ENCODE measurements at places on chromosomes 16 and 17.

GRCh38 chr17:32112416-32112815 is 29.9 kb upstream of the RHOT1 start:
- no peak for DNase-seq

- DNase-seq: no peak
These were observed 58.2 kb downstream of the TK2 start for GRCh38 chr16:66491716-66492064.

DNA sequence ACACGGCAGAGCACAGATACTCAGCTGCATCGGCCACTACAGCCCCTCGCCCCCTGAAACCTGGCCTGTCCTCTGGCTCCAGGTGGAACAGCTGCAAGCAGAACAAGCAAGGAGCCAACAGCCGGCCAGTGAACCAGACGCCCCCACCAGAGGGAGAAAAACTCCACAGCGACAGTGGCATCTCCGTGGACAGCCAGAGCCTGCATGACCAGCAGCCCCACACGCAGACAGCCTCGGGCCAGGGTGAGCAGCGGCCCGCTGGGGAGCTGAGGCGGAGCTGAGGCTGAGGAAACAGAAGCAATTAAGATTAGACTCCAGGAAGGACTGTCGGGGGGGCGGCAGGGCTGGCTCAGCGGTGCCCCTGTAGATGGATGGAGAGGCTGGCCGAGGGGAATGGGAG is 16.7 kb downstream of the NGFR start:
- no peak for DNase-seq

GRCh38 chr16:50756473-50756872 is 14.6 kb downstream of the CYLD start:
- DNase-seq: no peak

DNA sequence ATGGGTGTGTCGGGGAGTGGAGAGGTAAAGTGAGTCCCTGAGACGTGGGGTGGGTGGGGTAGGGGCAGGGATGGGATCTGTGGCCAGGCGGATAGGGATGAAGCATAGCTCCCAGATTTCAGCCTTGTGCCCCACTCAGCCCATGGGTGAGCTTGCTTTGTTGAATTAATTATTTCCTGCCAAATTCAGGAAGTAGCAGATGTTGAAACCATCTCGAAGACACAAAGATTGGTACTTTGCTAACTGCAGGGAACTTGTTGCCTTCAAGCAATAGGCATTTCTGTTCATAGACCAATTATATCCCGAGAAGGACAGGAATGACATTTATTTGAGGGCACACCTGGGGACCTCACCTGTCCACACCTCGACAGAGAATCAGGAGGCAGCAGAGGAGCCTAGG is 11.0 kb upstream of the C16orf74 start:
- no peak for DNase-seq

DNA sequence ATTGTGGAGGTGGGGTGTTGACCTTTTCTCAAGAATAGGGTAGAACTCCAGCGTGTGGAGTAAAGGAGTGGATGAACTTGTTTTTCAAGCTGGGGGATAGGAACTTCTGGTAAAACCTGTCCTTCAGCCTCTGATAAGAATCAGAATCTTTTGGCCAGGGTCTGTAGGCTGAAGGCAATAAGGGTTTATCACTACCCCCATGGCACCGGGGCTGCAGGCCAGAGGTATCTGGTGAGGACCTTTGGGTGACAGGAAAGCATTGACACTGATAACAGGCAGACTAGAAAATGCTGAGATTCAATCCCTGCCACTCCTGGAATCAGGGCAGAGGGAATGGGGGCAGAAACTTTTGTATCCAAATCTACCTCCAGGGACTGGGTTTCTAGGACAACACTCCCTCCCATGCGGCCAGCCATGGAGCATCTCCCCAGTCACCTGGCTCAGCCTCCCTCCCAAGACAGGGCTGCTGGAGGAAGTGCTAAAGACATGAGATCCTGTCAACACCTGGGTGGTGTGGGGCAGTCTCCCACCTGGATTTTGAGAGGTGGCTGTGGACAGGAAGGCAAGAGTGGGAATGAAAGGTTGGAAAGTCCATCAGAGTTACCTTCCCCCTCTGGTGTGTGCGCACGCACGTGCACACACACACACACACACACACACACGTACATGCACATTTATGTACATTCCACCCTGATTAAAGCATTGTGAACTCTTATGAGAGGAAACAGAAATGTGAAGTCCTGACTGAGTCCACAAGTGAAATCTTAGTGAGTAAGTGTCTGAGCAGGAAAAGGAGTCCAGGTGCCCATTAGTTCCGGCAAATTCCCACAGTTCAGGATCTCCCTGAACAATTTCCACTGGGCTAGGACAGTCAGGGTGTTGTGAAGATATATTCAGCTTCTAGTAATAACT is 53.1 kb upstream of the MARCHF10 start:
- no peak for DNase-seq

DNA sequence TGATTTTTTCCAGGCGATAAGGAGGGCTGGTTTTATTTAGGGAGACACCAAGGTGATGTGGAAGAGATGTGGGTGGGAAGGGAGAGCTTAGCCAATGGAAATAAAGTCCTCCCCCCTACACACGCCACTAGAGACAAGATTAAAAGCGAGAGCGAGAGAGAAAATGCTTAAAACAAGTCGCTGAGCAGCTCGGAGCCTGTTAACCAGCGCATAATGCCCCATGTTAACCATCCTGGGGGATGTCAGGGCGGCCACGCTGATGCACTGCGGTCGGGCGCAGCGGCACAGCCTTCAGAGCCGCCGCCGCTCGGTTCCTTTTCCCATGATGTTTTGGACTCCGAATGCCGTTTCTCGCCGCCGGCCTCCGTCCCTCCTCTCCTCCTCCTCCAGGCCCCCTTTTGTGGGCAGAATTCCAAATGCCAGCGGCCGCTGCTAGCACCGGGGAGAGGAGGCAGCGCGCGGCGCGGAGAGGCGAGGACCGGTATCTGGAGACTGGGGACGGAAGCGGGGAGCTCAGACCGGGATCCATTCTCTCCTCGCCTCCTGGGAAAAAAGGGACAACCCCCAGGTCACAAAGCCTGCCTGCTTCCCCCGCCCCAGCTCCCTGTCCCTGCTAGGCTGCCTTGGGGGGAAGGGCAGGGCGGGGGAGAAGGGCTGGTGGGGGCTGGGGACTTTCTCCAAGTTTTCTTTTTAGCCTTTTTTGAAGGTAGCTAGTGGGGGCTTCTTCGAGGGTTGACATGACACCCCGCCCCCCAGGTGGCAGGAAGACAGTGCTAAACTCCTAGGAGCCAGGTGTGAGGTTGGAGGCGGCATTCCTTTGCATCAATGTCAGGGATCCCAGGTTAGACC is 98.1 kb upstream of the CCL2 start:
- DNase-seq: no peak

GRCh38 chr17:67139784-67140665 is 95.7 kb downstream of the CACNG1 start:
- DNase-seq: no peak

DNA sequence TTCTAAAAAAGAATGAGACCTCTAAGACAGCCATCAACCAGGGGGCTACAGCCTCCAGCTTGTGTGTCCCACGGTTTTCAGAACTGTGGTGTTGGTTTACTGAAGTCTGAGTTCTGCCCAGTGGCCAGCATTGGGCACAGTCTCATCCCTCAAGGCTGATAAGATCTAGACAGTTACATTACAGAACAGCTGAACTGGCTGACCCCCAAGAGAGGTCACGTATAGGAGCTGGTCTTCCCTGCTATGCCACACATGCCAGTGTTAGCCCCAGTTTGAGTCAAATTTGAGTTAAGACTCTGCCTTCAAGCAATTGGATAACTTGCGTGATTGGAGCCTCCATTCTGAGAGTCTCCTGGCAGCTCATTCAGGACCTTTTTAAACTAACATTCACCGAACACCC is 14.8 kb upstream of the NUP93 start:
- no peak for DNase-seq

DNA sequence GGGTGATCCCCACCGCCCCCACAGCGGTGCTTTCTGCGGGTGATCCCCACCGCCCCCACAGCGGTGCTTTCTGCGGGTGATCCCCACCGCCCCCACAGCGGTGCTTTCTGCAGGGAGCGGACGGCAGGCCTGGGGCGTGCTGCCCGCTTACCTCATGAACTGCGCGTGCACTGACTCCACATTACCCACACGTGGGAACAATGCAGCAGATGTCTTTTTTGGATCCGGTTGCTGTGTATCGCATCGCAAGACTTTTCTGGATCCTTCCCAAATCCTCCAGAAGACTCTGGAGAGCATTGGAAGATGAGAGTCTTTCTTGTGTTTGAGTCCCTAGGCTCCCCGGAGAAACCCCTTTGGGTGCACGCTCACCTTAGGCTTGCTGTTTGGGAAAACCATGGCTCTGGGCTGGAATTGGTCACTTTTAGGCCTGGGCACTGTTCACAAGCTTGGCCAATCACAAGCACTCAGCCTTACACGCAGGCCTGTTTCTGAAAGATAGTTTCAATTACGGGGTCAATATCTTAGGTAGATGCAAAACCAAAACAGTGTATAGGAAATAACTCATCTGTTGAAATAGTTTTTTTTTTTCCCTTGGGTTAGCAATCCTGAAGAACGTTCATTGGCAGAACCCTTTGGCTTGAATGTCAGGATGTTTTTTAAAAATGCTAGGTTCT is 201.8 kb downstream of the RPTOR start:
- DNase-seq: no peak

GRCh38 chr17:31256936-31257335 is 40.1 kb downstream of the OMG start:
- no peak for DNase-seq

DNA sequence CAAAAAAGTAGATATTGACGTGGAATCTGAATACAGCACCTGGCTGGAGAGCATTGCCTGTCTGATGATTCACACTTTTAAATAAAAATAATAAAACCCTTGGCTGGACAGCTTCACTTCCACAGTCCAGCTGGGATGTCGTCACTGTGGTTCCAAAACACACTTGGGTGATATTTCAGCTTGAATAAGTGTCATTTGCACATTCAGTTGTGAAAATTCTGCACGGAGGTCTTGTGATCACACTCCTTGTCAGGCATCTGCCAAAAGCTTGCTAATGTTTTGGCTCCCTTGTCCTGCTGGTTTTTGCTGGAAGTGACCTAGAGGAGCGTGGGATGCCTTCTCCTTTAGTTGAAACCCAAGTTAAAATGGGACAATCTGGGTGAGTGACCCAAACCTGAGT is 60.7 kb downstream of the PCTP start:
- no peak for DNase-seq

- no peak for DNase-seq
These were observed 49.3 kb downstream of the CMIP start for GRCh38 chr16:81493755-81494433.

DNA sequence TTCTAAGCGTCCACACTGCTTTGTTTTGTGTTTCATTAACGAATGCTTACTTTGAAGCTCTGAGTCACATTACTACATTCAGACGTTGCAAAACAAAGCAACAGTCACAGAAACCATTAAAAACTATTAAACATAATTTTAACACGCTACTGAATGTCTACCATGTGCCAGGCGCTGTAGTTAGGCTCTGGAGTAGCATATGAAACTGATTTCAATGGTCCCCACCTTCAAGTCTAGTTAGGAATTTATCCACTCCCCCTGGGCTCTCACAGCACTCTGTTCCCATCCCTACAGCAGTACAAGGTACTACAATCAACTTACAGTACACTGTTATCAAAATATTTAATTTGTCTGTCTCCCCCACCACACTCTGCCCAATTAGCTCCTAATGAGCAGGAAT is 631 bp downstream of the UTP6 start:
- DNase-seq: no peak

DNA sequence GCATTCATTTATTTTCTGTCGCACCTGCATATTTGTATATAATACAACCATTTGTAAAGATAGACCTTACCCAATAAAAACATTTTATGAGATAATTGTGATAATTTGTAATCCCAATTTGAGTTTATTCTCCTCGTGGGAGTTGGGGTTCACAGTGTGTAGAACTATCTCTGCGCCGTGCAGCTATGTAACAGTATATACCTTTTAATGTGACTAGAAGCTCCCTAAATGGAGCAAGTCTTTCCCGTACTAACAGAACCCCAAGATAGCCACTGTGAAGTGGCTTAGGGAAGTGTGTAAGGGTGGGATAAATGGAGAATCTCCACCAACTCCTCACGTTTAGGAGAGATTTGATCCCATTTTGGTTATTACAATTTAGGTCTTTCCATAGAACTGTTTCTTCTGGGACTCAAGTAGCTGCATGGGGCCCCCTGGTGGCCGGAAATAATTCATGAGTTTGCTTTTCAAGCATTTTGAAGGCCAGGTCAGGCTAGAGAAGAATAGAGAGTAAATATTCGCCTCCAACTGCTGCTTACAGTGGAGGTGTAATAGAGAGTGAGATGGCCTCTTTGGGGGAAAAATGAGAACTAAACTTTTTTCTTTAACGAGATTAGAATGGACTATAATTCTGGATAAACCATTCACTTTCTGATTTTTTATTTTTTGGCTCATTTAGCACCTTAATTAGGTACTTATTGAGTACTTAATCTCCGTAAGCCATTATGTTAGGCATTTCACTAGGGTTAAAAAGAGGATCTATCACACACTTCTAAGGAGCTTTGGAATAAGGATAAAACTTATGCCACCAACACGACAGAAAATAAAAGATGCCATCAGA is 4.5 kb downstream of the TMEM100 start:
- peak; percentile 65 for DNase-seq

DNA sequence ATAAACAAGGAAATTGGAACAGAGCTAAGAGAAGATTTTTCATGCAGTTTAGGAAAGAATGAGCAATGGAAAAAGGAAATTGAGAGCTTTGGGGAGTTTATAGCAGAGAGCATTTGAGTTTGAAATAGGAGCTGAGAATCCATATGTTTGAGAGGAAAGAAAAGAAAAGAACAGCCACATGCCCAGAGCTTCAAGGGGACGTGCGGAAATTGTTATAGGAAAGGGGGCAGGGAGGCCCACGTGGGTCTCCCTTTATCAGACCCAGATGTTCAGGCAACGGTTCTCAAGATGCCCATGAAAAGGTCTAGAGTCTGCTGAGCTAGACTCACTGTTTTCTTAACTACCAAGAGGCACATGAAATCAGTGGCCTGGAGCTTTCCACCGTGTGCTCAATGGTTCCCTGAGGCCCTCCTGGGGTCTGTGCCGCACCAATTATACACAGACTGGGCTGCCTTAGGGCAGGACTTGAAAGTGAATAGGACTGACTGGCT is 31.2 kb downstream of the CHD9 start:
- DNase-seq: no peak

Measured in activated CD4-positive, alpha-beta memory T cell treated with anti-CD3 and anti-CD28 coated beads, Interleukin-2, amount 10 ng/mL, durations not matched to agents 7 days and 5 days (primary cell).